ENCODE measurements at places on chromosomes 16 and 17. TPM values are rescaled to one million over a fixed set of nuclear protein-coding genes. Genes with fewer than 3 reads are reported as not detected.
A peak's percentile ranks its signal among the peaks of the same experiment; 100 is the strongest.

The C16orf96 gene
- not detected for polyA plus RNA-seq

The CIITA gene
- 0.80 TPM for polyA plus RNA-seq

The LLGL2 gene
- polyA plus RNA-seq, result 13.4 TPM

The KRT12 gene
- polyA plus RNA-seq, result not detected

The NOXO1 gene
- not detected for polyA plus RNA-seq

The PDIA2 gene
- not detected for polyA plus RNA-seq

The KCNJ18 gene
- polyA plus RNA-seq, result not detected

The NPIPA5 gene
- 1.9 TPM for polyA plus RNA-seq

The CA5A gene
- polyA plus RNA-seq, result not detected

The ADAM11 gene
- 0.17 TPM for polyA plus RNA-seq

- no peaks in the 10 kb centered on the region for H3K27me3 ChIP-seq
- H3K4me1 ChIP-seq, result peaks cover 61% of the 10 kb centered on the region
- H3K36me3 ChIP-seq, result peaks cover 44% of the 10 kb centered on the region
- peak overlapping the region; percentile 95 for H3K4me3 ChIP-seq
These were observed 5.8 kb upstream of the UNK start for GRCh38 chr17:75778861-75779249.

DNA sequence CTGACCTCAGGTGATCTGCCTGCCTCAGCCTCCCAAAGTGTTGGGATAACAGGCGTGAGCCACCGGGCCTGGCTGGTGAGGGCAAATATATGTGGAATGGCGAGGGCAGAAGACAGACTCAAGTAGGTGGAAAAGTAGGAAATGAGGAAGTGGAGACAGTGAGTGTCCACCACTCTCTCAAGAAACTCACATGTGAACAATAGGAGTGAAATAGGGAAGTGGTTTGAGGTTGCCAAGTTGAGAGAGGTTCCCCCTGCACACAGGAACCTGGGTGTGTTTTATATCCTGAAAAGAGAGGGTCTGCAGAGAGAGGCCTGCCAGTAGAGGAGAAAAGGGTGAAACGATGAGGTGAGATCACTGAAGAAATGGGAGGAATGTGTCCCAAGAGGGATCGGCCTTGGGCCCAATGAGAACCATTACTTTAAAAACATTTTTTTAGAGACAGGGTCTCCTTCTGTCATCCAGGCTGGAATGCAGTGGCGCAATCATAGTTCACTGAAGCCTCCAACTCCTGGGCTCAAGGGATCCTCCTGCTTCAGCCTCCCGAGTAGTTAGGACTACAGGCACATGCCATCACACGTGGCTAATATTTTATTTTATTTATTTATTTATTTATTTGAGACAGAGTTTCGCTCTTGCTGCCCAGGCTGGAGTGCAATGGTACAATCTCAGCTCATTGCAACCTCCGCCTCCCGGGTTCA is 17.1 kb upstream of the CORO1A start:
- peak overlapping the region; percentile 27 for H3K27ac ChIP-seq
- no peak for DNase-seq
- H3K27me3 ChIP-seq, result no peaks in the 10 kb centered on the region
- peak overlapping the region; percentile 59 for H3K4me3 ChIP-seq
- H3K36me3 ChIP-seq, result no peaks in the 10 kb centered on the region

GRCh38 chr16:10688291-10688690 is 6.4 kb downstream of the TEKT5 start:
- no peaks in the 10 kb centered on the region for H3K36me3 ChIP-seq
- no peaks in the 10 kb centered on the region for H3K4me1 ChIP-seq
- no peak overlapping the region for H3K27ac ChIP-seq
- H3K27me3 ChIP-seq, result peaks cover 43% of the 10 kb centered on the region
- H3K4me3 ChIP-seq, result no peak overlapping the region
- no peak for DNase-seq

DNA sequence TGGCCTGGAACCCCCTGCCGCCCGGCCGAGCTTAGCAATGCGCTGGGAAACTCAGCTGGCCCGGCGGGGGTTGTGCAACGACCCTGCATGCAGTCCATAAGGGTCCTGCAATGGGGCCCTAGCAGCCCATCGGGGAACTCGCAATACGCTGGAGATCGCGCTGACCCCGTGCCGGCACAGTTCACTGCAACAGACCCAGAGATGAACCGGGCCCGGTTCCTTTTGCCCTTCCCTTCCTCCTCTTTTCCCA is 375 bp downstream of the SLC25A11 start:
- DNase-seq, result no peak
- H3K27ac ChIP-seq, result peak overlapping the region; percentile 94
- peak overlapping the region; percentile 91 for H3K4me3 ChIP-seq
- peaks cover 69% of the 10 kb centered on the region for H3K4me1 ChIP-seq
- peaks cover 8% of the 10 kb centered on the region for H3K36me3 ChIP-seq
- no peaks in the 10 kb centered on the region for H3K27me3 ChIP-seq

DNA sequence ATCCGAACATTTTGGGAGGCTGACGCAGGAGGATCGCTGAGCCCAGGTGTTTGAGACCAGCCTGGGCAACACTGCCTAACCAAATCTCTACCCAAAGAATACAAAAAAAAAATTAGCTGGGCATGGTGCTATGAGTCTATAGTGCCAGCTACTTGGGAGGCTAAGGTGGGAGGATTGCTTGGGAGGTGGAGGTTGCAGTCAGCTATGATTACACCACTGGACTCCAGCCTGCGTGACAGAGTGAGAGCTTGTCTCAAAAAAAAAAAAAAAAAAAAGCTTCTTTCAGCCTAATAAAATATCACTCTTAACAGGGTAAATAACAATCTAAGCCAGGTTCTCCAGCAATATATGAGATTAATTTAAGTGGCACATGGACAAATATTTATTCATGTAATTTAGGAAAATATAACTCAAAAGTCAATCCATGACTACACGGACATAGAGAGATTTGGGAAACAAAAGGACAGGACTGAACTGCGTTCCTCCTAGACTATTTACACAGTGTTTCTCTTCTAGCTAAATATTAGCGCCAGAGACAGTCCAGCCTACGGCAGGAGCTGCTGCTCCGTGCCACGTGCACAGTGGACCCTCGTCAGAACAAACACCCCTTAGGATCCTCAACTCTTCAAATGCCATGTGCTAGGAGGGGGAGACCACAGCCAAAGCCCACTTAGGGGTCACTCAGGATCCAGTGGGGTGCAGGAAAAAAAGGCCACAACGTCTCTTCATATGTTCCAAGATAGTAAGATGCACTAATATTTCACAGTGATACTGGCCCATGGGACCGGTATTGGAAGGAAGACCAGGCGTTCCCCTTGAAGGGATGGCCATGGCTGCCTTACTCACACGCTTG is 8.7 kb downstream of the USP36 start:
- H3K36me3 ChIP-seq, result peaks cover 96% of the 10 kb centered on the region
- no peak for DNase-seq
- H3K4me3 ChIP-seq, result no peak overlapping the region
- H3K4me1 ChIP-seq, result peaks cover 12% of the 10 kb centered on the region
- H3K27me3 ChIP-seq, result no peaks in the 10 kb centered on the region

- no peak overlapping the region for H3K4me3 ChIP-seq
- peaks cover 7% of the 10 kb centered on the region for H3K27me3 ChIP-seq
- H3K36me3 ChIP-seq, result no peaks in the 10 kb centered on the region
- no peak overlapping the region for H3K27ac ChIP-seq
These were observed 14.2 kb upstream of the ST6GALNAC2 start for GRCh38 chr17:76599694-76600460.

DNA sequence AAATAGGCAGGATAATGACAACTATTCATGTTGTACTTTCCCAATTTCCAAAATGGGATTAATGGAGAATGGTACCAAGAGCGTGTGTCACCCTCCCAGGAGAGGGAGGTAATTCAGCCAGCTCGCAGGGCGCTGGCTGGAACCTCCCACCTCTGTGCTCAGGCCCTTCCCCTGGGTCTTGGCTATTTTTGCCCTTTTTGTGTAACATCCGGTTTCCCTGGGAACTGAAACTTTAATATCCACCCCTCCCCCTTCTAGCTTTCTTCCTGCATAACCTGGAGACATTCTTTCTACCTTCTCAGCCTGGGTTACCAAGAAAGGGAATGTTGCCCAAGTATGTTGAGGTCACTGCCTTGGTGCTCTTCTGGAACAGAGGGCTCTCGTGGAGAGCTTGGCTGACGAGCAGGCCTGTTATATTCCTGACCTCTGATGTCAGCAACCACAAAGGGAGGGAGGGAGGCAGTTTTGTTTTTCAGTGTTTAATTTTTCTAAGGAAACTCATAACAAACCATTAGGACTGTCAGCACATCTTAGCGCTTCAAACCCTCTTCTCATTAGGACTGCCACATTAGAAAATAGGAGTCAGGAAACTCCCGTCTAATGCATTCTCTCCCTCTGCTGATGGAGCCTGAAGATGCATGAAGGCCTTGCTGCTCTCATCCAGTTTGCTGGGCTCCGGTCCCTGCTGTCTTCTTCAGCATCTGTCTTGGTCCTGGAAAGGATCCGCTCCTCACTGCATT is 25.6 kb downstream of the ITGB3 start:
- H3K4me3 ChIP-seq, result no peak overlapping the region
- DNase-seq, result no peak
- no peaks in the 10 kb centered on the region for H3K36me3 ChIP-seq
- no peak overlapping the region for H3K27ac ChIP-seq
- peaks cover 14% of the 10 kb centered on the region for H3K27me3 ChIP-seq

DNA sequence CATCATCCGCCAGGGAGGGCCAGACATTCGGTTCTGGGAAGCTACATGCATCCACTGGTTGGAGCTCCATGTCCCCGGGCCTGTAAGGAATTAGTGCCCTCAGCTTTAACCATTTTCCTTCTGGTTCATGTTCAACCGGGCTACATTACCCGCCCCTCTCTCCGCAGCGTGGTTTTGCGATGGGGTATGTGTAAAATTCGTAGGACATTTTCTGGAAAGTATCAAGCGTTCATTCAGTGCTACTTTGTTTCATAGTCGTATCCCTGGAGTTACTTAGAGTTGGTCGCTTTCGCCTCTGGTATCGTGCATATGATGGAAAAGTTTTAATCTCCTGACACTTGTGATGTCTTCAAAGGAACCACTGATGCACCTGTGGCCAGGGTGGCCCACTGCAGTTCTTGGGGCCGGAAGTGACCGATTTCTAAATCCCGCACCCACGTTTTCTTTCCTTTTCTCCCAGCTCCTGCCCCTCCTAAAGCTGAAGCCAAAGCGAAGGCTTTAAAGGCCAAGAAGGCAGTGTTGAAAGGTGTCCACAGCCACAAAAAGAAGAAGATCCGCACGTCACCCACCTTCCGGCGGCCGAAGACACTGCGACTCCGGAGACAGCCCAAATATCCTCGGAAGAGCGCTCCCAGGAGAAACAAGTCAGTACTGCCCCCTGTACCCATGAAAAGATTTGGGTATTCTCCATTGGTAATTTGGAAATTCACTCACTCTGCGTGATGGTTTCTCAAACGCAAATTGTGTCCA is 637 bp downstream of the RPL23A start:
- H3K36me3 ChIP-seq, result peaks cover 9% of the 10 kb centered on the region
- peaks cover 6% of the 10 kb centered on the region for H3K27me3 ChIP-seq
- H3K4me1 ChIP-seq, result peaks cover 59% of the 10 kb centered on the region

- peaks cover 6% of the 10 kb centered on the region for H3K27me3 ChIP-seq
- no peak overlapping the region for H3K27ac ChIP-seq
- no peaks in the 10 kb centered on the region for H3K36me3 ChIP-seq
- no peak overlapping the region for H3K4me3 ChIP-seq
These were observed 2.0 kb downstream of the CACNA1H start for GRCh38 chr16:1154887-1155331.

GRCh38 chr17:66281661-66282369 is 20.6 kb upstream of the PRKCA start:
- no peaks in the 10 kb centered on the region for H3K36me3 ChIP-seq
- H3K27me3 ChIP-seq, result no peaks in the 10 kb centered on the region
- H3K4me1 ChIP-seq, result peaks cover 13% of the 10 kb centered on the region
- DNase-seq, result no peak

DNA sequence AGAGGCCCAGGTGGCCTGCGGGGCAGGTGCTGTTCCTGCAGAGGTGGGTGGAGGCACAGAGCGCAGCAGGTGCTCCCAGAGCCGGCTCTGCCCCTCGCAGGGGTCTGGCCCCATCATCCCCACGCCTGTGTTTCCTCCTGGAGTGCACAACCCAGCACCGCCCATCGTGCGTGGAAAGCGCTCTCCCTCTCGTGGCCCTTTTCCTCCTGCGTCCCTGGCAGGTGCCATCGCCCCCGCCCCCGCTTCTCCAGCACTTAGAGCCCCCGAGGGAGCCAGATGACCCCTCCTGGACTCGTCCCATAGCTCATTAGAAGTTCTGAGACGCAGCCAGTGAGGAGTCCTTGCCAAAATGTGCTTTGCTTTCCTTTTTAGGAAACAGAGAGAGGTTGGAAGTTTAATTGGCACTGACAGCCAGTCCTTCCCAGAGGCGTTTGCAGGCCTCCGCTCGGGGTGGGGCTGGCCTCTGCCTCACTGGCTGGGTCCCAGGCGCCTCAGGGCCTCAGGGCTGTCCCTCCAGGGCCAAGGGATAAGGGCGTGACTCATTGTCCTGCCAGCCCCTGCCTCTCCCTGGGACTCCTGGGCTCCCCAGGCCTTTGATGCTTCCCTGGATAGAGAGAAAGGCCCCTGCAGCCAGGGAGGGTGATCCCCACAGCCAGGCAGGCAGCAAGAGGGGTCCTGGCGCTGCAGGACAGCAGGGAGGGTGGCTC is 32.2 kb upstream of the CHMP6 start:
- no peaks in the 10 kb centered on the region for H3K27me3 ChIP-seq
- DNase-seq, result no peak
- no peak overlapping the region for H3K27ac ChIP-seq
- no peak overlapping the region for H3K4me3 ChIP-seq
- H3K36me3 ChIP-seq, result peaks cover 11% of the 10 kb centered on the region

GRCh38 chr16:2204416-2205103 is 694 bp upstream of the MLST8 start:
- H3K27me3 ChIP-seq, result no peaks in the 10 kb centered on the region
- DNase-seq, result no peak
- H3K27ac ChIP-seq, result peak overlapping the region; percentile 85
- H3K4me3 ChIP-seq, result peak overlapping the region; percentile 75
- H3K36me3 ChIP-seq, result peaks cover 21% of the 10 kb centered on the region

GRCh38 chr17:40415390-40415789 is 2.3 kb downstream of the TOP2A start:
- no peak for DNase-seq
- peaks cover 27% of the 10 kb centered on the region for H3K4me1 ChIP-seq
- no peaks in the 10 kb centered on the region for H3K36me3 ChIP-seq
- no peak overlapping the region for H3K27ac ChIP-seq
- H3K4me3 ChIP-seq, result peak overlapping the region; percentile 12

GRCh38 chr17:57637666-57638010 is 107.5 kb downstream of the CCDC182 start:
- H3K4me1 ChIP-seq, result peaks cover 14% of the 10 kb centered on the region
- no peak for DNase-seq
- no peaks in the 10 kb centered on the region for H3K27me3 ChIP-seq
- H3K36me3 ChIP-seq, result peaks cover 40% of the 10 kb centered on the region

GRCh38 chr17:48552466-48553189 is 7.7 kb upstream of the HOXB2 start:
- DNase-seq, result no peak
- H3K4me1 ChIP-seq, result peaks cover 10% of the 10 kb centered on the region
- no peak overlapping the region for H3K27ac ChIP-seq
- H3K36me3 ChIP-seq, result peaks cover 2% of the 10 kb centered on the region
- no peak overlapping the region for H3K4me3 ChIP-seq

All from naive thymus-derived CD8-positive, alpha-beta T cell (primary cell).